ENCODE measurements at places on chromosomes 7 and 10.

DNA sequence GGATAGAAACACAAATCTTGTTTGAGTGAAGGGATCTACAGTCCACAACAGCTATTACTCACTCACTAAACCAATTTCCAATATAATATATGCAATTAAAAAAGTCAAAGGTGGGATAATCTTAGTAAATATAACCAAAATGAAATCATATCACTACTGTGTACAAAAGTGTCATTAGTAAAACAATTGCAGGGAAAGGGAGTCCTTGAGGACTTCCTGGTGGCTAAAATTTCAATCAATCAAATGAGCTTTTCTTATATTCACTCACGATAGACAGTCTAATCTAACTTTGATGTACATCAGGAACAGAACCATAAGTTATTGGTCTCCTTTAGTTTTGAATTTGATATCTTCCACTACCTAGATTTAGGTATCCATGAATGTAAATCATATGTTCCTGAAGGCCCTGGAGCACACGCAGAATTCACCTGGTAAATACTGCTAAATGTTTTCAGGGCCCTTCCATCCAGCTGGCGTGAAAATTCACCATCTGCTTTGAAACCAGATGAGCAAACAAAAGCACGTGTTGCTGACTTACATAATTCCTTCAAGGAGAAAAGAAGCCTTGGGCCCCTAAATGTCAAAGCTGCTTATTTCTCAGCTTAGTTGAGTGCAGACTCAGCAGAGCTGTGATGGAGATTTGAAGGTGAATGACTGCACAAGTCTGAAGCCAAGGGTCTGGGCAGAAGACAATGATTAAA is 159.3 kb upstream of the TMEM196 start:
- DNase-seq: no peak

GRCh38 chr7:42621543-42622219 is 290.2 kb downstream of the C7orf25 start:
- DNase-seq: no peak

DNA sequence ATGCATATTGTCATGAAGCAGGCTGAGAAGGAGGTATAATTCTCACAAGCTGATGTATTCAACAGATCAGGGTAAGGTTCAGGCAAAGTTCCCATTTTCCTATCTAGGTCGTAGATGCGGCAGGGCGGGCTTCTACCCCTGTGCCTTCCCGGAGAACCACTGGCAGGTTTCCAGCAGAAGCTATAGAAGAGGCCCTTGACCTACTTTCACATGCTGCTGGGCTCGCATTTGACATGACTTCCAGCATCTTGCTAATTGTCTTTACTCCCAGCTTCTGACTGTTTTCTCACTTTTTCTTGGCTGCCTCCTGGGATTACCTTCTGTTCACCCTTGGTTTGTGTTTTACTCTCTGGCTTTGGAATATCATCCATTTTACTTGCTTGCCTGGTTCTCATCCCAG is 32.6 kb upstream of the ORC5 start:
- DNase-seq: no peak

GRCh38 chr7:43766564-43766963 is 8.1 kb downstream of the BLVRA start:
- no peak for DNase-seq

DNA sequence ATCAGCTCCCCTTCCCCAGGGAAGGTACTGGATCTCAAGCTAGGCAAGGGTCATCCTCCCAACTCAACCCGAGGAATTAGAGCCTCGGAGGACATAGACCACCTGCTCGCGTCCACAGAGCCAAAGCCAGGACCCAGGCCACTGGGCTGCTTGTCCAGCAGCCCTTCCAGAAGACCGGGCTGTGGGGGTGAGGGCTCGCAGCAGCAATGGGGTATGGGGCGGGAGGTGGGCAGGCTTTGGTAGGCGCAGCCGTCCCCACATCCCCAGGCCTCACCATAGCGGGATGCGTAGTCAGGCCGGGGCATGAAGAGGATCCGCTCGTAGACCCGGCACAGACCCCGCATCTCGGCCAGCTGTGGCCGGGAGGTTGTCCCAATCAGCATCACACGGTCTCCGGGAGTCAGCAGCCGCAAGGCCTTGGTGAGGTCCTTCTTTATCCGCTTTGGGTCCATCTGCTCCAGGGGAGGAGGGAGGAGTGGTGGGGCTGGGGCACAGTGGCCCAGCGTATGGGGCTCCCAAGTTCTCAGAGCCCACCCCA is 5.0 kb upstream of the ASB10 start:
- no peak for DNase-seq

- no peak for DNase-seq
These were observed 3.0 kb downstream of the GIMAP1 start for GRCh38 chr7:150719436-150719835.

GRCh38 chr7:91137153-91137787 is 127.0 kb upstream of the FZD1 start:
- no peak for DNase-seq

GRCh38 chr10:29356931-29357330 is 68.1 kb downstream of the LYZL1 start:
- DNase-seq: no peak

GRCh38 chr7:107233174-107233573 is 64.4 kb downstream of the HBP1 start:
- DNase-seq: no peak

DNA sequence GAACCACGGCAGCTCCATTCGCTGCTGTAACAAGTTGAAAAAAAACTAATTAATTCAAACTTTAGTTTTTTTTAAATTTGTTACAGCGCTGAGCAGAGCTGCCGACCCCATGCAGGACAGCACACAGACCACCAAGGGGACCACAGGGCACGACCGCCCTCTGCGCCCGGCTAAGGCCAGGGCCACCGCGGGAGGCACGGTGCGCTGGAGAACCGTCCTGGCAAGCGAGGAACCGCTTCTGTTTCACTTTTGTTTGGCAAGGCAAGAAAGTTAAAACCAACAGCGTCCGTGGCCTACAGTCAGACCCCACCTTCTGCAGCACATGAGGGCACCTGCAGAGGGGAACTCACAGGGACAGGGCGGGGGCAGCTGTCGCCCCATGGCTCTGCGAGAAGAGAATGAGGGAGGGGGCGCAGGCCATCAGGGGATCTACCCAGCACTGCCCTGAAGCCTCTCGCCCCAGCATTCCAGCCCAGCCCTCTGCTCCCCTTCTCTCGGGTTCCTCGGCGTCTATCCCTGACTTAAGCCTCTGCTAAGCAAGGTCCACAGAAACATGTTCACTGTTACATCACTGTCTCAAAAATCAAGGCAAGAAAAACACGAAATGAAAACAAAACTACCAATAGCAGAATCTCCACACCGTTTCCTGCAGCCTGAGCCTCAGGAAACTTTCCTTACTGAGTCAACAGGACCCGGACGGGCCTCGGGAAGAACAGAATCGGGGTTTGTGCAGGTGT is 204.4 kb downstream of the DIP2C start:
- DNase-seq: peak; percentile 13

DNA sequence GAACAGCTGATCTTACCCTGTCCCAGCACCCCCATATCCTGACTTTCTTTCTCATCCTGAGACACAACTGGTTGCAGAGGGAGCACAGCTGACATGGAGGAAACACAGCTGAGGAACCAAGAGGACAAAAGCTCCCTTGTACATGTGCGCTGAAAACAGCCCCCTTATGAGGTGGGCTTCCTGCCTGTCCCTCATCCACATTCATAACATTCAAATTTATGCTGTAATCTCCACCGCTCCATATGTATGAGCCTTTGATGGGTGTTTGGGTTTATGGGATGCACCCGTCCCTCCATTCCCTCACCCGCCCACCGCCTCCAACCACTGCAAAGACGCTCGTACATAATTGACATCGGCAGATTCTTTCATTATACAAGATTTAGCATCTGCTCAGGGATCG is 49.6 kb upstream of the BTRC start:
- no peak for DNase-seq

DNA sequence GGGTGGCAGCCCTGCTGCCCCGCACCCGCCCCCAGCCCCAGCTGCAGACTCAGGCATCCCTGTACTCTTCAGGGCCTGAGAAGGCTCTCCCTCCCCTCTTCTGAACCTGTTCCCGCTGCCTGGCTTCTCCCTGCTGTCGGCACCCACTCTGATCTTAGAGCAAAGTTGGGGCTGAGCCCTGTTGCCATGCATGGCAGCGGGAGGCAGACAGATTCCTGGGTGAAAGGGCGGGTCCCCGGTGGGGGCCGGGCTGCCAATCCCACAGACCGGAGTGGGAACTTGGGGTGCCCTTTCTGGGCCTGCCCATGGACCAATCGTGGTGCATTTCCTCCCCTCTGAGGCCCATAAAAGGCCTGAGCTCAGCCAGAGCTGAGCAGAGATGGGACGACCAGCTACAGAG is 80.7 kb downstream of the SPDYE5 start:
- no peak for DNase-seq

- DNase-seq: no peak
These were observed 51.0 kb downstream of the RALA start for GRCh38 chr7:39674406-39674805.

DNA sequence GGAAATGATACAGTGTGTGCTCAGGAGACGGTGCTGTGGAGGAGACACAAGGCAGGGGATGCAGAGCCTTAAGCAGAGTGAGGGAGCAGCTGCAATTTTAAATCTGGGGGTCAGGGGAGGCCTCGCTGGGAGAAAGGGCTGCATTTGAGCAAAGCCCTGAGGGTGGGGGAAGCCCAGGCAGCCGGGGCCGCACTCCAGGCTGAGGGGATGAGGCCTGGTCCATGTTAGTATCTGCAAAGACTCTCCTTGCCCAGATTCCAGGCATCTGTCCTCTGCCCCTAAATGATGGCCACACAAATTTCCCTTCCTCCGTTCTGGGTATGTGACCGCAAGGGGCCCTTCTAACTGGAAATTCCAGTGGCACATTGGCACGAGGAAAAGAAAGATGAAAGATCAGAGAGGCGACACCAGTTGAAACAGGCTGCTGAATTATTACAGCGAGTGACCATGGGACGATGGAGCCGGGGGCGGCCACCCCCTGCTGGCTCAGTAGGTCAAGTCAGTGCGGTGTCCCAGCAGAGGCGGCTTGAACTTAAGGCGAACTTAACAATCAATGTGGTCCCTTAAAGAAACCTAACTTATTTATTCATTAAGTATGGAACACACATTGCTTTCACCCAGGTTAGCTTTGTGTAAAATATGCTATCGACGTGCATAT is 62.3 kb upstream of the KAT6B start:
- DNase-seq: no peak

- no peak for DNase-seq
These were observed 83.6 kb downstream of the WDFY4 start for GRCh38 chr10:48768144-48768766.

- no peak for DNase-seq
These were observed 74.5 kb downstream of the SND1 start for GRCh38 chr7:127726476-127726875.

DNA sequence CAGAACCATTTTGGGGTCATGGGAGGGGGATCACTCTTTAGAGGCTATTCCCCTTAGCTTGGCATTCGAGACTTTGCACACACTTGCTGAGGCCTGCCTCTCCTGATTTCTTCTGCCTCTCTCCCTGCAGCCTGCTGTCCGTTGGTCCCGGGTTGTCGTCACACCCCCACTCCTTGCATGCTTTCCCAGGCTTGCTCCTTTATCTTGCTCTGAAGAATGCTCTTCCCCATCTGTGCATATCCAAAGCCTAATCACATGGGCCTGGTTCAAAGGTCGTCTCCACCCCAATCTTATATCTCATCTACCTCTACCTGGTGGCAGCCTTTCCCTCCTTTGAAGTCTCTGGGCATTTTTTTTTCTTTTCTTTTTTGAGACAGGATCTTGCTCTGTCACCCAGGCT is 24.3 kb upstream of the EMX2 start:
- DNase-seq: no peak

- DNase-seq: no peak
These were observed 183.0 kb upstream of the ANK3 start for GRCh38 chr10:60572511-60573194.

GRCh38 chr7:140448781-140449480 is 30.4 kb downstream of the MKRN1 start:
- no peak for DNase-seq

Data from activated naive CD8-positive, alpha-beta T cell treated with anti-CD3 and anti-CD28 coated beads for 36 hours (primary cell).